Stimulated activated CD8-positive, alpha-beta memory T cell treated with anti-CD3 and anti-CD28 coated beads, Interleukin-2, amount 100 ng/mL, for 1 hour (primary cell): ENCODE measurements at places on chromosomes 6 and 20.

- no peak for DNase-seq
These were observed 116.2 kb downstream of the LAMP5 start for GRCh38 chr20:9630554-9630953.

- no peak for DNase-seq
These were observed 45.2 kb upstream of the BCLAF1 start for GRCh38 chr6:136334853-136335252.

GRCh38 chr6:111914617-111915016 is 41.4 kb upstream of the FYN start:
- DNase-seq = no peak

GRCh38 chr6:34919651-34920050 is 30.6 kb downstream of the ANKS1A start:
- DNase-seq = no peak

DNA sequence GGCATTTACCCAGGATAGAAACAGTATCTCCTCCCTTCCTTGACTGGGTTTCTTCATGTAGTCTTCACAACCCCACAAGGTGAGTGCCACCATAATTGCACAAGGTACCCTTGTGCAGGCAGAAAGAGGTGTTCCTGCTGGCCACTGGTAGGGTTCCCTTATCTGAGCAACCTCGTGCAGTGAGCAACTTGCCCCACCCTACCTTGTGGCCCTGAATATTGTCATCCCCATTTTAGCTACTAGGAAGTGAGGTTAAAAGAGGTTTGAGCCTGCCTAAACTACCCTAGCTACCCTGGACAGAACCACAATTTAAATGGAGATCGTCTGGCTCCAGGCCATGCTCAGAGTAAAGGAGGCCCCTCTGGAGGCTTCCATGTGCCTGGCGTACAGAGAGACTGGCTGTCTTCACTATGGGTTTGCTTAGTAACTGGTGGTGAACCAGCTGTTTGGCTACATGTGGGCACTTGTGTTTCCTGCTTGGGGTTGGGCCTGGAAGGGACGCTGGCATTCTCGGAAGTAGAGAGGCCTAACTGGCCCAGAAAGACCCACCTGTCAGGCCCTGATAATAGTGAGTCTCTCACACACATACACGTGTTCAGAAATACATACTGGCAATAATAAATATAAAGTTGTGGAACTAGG is 148.8 kb downstream of the LRFN2 start:
- DNase-seq = no peak

DNA sequence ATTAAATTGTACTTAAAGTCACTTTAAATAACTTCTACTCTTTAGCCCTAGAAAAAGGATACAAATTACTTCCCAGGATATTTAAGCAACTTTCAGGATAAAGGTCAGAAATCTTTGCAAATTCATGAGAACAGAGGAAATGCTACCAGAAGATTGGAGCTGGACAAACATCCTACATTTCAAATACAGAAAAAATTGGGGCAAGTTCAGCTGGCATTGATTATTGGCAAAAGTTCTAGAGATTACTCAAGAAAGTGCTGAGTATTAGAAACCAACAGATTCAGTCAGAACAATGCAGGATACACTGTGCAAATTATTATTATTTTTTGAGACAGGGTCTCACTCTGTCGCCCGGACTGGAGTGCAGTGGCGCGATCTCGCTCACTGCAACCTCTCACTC is 6.0 kb downstream of the SLC22A23 start:
- no peak for DNase-seq

DNA sequence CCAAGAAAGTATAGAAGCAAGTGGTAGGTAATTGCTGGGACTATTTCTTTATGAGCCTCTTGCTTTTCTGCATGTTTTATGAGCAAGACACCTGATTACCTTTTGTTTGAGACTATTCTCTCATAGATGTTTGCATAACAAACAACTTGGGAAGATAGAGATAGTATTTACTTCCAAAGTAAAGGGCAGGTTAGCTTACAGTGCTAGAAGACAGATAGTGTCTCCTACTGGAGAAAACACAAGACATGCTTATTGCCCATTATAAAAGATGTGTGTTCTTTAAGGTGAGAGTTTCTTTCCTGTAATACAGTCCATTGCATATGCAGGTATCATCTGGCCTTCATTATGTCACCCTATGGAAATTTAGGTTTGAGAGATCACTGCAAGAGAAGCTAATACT is 174.2 kb upstream of the FUT9 start:
- DNase-seq = no peak

GRCh38 chr6:56169366-56169765 is 78.0 kb downstream of the COL21A1 start:
- DNase-seq = no peak

DNA sequence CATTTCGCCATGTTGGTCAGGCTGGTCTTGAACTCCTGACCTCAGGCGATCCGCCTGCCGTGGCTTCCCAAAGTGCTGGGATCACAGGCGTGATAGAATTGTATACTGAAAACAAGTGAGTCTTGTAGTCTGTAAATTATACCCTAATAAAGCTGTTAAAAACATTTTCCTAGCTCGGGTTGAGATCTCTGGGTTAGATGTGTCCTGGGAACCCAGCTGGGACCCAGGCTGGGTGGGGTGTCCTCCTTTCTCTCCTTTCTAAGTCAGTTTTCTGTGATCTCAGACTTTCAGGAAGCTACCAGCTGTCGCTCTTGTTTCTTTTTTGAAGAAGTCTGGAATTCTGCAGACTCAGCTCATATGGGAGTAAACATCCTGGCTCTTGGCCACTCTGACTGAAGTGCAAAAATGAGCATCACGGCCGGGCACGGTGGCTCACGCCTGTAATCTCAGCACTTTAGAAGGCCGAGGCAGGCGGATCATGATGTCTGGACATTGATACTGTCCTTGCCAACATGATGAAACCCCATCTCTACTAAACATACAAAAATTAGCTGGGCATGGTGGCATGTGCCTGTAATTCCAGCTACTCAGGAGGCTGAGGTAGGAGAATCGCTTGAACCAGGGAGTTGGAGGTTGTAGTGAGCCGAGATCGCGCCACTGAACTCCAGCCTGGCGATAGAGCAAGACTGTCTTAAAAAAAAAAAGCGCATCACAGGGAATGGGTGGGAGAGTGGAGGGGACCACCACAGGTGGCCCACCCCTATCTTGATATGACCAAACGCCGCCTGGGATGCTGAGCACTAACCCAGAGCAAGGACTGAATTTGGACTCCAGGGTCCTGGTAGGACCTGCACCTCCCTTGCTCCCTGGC is 9.9 kb upstream of the PCIF1 start:
- no peak for DNase-seq

GRCh38 chr6:163250116-163250515 is 164.4 kb upstream of the QKI start:
- no peak for DNase-seq

GRCh38 chr20:55160037-55160436 is 684.6 kb downstream of the DOK5 start:
- no peak for DNase-seq

DNA sequence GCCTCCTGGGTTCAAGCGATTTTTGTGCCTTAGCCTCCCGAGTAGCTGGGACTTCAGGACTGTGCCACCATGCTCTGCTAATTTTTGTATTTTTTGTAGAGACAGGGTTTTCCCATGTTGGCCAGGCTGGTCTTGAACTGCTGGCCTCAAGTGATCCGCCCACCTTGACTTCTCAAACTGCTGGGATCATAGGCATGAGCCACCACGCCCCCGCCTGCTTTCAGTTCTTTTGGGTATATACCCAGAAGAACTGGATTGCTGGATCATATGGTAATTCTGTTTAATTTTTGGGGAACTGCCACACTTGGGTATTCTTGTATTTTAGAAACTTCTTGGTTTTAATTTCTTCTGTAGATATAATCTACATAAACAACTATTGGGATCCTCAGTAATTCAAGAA is 17.0 kb downstream of the CDS2 start:
- DNase-seq = no peak

DNA sequence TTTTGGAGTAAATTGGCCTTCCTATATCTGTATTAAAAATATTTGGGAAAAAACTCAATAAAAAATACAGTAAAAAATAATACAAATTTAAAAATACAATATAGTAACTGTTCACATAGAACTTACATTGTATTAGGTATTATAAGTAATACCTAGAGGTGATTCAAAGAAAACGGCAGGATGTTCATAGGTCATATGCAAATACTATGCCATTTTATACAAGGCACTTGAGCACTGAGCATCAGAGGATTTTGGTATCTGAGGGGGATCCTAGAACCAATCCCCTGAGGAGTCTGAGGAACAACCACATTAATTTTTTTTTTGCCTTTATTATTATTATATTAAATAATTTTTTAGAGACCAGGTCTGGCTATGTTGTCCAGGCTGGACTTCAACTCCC is 41.7 kb downstream of the RNGTT start:
- DNase-seq = no peak

- no peak for DNase-seq
These were observed 108.6 kb upstream of the VGLL2 start for GRCh38 chr6:117156741-117157140.

DNA sequence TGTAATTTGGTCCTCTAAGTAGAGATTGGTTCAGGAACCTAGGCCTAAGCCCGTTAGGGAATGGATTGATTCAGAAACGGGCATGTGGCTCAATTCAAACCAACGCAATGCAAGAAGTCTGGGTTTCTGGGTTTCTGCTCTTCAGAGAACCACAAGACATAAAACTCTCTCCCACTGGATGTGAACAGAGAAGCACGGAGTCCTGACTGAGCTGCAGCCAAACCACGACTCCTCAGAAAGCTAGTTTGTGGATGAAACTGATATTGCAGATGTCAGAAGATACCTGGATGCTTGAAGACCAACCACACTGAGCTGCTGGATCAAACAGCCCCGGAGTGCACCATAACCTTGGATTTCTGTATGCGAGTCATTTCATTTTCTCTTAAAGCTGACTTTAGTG is 50.0 kb downstream of the SOD2 start:
- no peak for DNase-seq

GRCh38 chr6:148398678-148399077 is 56.0 kb downstream of the SASH1 start:
- no peak for DNase-seq

DNA sequence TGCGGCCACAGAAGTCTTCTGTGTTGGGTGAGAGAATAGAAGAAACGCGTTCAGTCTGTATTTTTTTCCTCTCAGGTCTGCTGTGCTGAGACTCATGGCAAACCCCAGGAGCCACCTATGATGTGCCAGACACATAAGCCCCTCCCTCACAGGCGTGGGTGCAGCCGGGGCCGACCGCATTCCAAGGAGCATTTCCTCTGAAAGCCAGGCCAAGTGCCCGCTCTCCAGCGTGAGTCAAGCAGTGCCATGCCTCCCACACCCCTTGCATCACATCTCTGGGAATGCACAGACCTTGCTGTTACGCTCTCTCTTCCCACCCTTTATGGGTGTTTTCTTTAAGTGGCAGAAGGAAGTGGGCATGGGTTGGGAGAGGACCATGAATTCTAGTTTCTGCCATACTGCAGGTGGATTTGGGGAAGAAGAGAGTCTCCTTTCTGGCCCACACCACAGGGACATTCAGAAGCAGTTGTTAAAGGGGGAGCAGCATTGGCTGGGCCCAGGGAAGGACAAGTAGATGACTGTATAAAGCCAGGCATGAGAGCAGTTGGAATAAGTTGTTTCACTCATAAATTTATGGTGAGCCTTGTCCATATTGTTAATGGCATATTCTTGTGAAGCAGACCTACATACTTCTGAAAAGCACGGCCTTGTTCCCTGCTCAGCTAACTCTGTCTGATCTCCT is 37.1 kb upstream of the TFAP2A start:
- DNase-seq = no peak

DNA sequence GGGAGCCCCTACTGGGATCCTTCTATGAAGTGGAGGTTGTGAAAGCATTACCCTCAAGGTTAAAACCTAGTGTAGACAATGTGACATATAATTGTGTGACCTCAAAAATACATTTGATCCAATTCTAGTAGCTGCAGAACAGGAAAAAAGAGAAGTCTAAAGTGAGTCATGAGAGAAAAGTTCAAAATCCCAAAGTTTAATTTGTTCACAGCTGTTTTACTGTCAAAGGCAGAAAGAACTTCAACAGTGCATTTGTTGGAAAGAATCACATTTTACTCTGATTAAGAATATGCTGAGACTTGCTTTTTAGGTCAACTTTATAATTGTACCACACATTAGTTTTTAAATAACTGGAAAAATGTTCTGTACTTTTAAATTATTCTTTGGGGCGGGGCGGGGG is 1027.4 kb upstream of the FLRT3 start:
- DNase-seq = no peak

- DNase-seq = no peak
These were observed 9.4 kb upstream of the NPBWR2 start for GRCh38 chr20:64116541-64117431.

DNA sequence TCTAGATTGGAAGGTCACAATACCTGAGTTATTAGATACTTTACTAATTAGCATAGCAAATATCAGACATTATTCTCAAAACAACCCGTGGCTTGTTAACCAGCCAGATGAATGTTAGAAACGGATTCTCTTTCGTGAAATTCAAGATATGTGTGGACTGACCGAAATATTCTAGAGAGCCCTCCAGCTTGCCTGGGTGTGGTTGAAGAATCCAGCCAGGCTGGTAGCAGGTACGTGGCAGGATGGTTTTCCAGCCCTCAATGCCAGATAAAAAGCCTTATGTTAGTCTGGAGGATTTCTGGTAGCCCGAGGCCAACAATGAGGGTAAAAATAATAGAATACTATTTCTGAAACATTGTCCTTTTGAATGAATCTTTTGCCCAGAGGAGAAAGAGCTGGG is 19.3 kb downstream of the ECT2L start:
- DNase-seq = no peak

DNA sequence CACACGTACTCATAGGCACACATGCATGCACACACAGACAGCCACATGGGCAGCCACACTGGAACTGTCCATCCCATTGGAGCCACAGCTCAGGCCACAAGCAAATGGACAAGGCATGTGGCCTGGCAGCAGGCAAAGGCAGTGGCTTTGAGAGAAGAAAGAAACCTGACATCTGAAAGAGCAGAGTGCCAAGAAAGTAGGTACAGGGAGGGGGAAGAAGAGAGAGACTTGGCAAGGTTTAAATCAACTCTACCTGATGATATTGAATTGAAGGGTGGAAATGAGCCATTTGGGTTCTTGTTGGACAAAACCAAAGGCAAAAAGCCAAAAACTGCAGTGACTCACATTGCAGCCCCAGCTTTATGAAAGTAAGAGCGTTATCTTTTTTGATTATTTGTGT is 142.7 kb downstream of the PCSK2 start:
- DNase-seq = no peak

DNA sequence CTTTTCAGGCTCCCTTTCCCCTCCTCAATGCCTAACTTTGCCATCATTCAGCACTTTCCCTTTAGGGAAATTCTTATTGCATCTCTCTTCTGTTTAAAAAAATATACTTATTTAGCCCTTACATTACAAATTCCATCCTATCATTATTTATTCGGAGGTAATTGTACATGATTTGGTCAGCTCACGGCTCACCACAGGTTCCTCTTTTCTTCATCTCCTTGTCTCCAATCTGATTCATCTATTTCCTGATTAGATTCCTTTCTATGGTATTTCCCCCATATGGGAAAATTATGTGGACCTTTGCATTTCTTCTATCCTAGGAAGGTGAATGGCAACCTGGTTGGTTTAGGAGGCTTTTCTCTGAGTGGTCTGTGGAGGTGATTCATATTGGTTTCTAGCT is 12.9 kb upstream of the EMILIN3 start:
- no peak for DNase-seq
